Endodermal cell (in vitro differentiated cells): ENCODE measurements at places on chromosomes 7 and 10. TPM values are rescaled to one million over a fixed set of nuclear protein-coding genes. Genes with fewer than 3 reads are reported as not detected.

- no peak for DNase-seq
These were observed 162.6 kb downstream of the ADAM12 start for GRCh38 chr10:126225672-126226008.

DNA sequence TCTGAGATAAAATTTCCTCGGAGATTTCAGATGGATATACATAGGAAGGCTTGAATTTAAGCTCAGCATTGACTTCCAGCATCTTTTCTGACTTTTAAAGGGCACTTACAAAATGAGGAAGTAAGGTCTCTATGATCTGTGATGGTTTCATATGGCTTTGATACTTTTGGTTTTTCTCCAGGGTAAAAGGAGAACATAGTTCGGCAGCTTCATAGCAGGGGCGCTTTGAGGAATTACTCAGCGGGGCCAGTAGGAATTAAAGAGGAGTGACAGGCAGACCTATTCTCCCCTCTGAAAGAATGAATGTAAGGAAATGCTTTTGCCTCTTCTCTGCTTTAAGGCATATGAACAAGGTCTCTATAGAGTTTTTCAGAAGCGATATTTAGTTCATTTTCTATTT lies 80.0 kb upstream of the PCDH15 start:
- no peak for DNase-seq

DNA sequence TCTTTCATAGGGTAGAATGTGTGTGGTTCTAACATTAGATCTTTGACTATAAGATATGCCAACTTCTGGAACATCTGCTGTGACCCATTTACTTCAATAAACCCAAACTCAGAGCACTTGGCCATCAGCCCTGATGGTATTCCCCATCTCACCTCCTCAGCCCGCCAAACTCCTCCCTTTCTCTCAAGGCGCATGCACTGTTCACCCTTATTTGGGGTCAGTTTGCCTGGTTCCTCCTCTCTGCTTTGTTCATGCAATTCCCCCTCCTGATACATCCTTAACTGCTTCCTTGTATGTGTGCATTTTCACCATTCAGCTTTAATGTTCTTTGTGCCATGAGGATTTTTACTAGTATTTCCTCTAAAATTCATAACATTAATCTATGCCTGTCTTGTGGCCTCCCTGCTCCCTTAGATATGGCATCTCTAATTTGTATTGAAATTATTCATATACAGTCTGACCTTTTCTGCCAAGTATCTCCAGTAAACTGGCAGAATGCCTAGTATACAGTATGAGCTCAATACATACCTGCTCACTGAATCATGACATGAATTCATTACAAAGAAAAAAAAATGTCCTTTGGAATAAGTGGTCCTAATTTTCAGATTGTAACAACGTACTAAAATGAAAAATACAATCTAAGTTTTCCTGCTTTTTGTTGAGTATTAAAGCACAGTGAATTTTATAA lies 336.8 kb upstream of the IGFBP3 start:
- no peak for DNase-seq

Gene FANK1
- total RNA-seq = 8.6 to 10.0 TPM (median 9.7 TPM) in 3 replicates

GRCh38 chr7:5278766-5279165 lies 4.0 kb upstream of the SLC29A4 start:
- DNase-seq = no peak

- DNase-seq = peak; percentile 59
These were observed 60.1 kb upstream of the NFE2L3 start for GRCh38 chr7:26091933-26092332.

- DNase-seq = peak; percentile 32
These were observed 65.6 kb upstream of the NANOS1 start for GRCh38 chr10:118963933-118964332.

Gene FAM25G
- not detected in 3 replicates for total RNA-seq

DNA sequence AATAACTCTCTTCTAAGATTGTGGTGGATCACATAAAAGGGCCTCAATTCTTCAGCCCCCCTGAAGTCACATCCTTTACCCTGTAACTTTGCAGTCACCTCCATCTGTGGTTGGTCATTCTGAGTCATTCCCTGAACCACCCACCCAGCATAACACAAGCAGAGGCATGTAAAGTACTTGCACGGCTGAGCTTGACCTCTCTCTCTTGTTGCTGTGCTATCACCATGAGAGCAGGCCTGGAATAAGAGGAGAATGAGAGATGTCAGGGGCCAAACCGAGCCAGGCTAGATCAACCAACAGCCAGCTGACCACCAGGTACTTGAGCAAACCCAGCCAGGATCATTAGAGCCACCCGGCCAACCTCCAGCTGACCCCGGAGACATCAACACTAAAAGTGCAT lies 13.5 kb upstream of the STK17A start:
- DNase-seq = no peak

DNA sequence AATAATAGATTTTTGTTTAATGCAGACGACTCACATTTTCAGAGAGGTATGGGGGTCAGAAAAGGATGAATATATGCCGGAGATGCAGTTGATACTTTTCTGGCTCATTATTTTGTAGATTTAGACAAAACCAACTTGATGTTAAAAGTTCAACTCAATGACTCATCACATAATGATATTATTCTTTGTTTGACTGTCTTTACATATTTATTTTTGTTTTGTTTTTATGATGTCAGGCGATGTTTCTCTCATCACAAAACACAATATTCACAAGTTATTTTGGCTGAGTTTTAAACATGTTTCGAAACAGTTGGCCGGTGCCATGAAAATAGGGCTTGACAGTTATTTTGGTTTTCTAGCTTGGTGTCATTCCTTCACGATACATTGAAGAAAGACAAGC lies 1.3 kb downstream of the GJD4 start:
- no peak for DNase-seq

Gene WBP1L
- total RNA-seq = 25.1 and 25.8 TPM in 2 replicates

- no peak for DNase-seq
These were observed 57.5 kb downstream of the FHIP2A start for GRCh38 chr10:114879093-114879492.

Gene HOXA11
- not detected in 2 replicates for total RNA-seq

Gene KNDC1
- total RNA-seq = 7.3 and 9.6 TPM in 2 replicates

Gene GPR15LG
- not detected in 2 replicates for total RNA-seq

- DNase-seq = peak; percentile 14
These were observed 49.3 kb upstream of the PARD3 start for GRCh38 chr10:34864149-34865067.

- DNase-seq = no peak
These were observed 402 bp upstream of the TMEM168 start for GRCh38 chr7:112790586-112791003.

- DNase-seq = no peak
These were observed 458.1 kb downstream of the RPS24 start for GRCh38 chr10:78491812-78492211.

DNA sequence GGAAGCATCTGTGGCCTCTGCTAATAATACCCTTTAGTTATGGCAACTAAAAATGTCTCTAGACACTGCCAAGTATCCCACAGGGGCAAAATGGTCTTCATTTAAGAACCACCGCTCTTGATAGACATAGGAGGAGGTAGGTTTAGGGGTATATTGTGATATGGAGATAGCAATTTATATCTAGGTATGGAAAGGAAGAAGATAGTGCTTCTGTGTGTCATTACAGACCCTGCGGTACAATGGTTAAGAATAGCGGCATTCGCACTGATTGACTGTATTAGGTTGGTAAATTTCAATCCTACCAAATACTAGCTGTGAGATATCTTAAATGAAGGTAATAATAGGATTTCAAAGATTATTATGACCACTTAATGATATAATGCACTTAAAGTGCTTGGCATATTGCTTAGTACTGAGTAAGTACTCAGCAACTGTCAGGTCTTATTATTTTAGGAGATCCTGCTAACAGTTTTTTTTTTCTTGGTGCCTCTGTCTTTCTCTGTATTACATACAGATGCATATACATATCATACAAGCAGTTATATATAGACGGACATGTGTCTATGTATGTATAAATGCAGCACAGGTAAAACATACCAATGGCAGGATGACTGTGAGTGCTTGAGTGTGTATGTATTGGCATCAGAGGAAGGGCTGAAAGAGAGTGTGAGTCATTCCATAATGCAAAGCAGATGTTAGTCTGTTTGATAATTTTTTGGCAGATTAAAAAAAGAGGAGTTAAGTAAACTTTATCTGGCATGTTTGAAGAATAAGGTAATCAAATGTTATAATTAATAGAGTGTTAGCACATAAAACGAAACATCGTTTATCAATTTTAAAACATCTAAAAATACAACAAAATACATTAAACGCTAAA lies 50.0 kb upstream of the ITGB8 start:
- no peak for DNase-seq

GRCh38 chr7:157927313-157927925 lies 590.6 kb downstream of the DNAJB6 start:
- peak; percentile 26 for DNase-seq

Gene SPDYE11
- total RNA-seq = not detected in 2 replicates

- no peak for DNase-seq
These were observed 113.2 kb downstream of the CALCR start for GRCh38 chr7:93461350-93461749.

- DNase-seq = no peak
These were observed 155.4 kb downstream of the SEMA3D start for GRCh38 chr7:85031475-85031874.

Gene HOXA2
- total RNA-seq = not detected in 2 replicates

Gene PEX1
- total RNA-seq = 25.1 and 26.1 TPM in 2 replicates

- DNase-seq = no peak
These were observed 15.7 kb upstream of the ARMC3 start for GRCh38 chr10:22911889-22912762.

DNA sequence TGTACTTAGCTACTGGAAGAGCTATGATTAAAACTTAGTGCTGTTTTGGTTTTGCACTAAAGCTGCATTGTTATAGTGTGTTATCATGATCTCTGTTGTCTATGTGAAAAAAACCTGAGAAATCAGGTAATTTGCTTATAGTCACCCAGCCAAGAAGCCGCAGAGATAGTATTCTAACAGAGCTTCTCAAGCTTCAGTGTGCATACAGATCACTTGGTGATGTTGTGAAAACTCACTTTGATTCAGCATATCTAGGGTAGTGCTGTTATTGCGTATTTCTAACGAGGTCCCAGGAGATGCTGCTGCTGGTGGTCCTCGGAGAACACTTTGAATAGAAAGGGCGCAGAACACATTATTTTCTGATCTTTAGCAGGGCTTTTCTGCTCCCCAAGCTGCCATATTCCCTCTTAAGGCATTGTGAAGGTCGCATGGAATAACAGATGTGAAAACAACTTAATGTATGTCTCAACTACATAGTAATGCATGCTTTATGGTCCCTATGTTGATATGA lies 68.4 kb upstream of the PDCD4 start:
- no peak for DNase-seq

Gene EXOSC1
- 48.9 and 51.1 TPM in 2 replicates for total RNA-seq

Gene UCMA
- not detected in 2 replicates for total RNA-seq

Gene ST8SIA6
- 0.33 to 0.46 TPM (median 0.40 TPM) in 3 replicates for total RNA-seq

Gene DNAH11
- total RNA-seq = 0.80 to 28.5 TPM (median 0.99 TPM) in 3 replicates

DNA sequence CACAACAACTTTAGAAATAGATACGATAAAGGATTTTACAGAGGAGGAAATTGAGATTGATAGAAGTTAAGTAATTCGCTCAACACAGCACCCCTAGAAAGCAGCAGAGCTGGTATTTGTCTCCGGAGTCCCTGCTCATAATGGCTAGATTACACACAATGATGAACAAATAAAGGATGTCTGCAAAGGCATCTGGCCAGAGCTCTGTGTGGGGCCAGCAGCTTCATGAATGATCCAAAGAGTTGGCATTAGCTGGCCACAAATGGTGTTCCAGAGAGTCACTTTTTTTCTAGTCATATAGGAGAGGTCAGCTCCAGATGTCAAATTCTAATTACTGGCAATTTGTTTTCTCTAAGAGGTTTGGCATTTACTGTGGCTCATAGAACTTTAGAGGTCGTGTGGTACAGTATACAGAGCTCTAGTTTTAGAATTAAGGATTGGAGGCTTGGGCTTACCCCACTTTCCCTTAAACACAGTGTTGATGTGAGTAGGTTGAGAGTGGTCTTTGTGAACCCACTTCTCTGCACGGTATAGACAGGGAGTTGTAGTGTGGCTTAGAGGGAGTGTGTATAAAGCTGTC lies 186.2 kb downstream of the BICC1 start:
- no peak for DNase-seq

DNA sequence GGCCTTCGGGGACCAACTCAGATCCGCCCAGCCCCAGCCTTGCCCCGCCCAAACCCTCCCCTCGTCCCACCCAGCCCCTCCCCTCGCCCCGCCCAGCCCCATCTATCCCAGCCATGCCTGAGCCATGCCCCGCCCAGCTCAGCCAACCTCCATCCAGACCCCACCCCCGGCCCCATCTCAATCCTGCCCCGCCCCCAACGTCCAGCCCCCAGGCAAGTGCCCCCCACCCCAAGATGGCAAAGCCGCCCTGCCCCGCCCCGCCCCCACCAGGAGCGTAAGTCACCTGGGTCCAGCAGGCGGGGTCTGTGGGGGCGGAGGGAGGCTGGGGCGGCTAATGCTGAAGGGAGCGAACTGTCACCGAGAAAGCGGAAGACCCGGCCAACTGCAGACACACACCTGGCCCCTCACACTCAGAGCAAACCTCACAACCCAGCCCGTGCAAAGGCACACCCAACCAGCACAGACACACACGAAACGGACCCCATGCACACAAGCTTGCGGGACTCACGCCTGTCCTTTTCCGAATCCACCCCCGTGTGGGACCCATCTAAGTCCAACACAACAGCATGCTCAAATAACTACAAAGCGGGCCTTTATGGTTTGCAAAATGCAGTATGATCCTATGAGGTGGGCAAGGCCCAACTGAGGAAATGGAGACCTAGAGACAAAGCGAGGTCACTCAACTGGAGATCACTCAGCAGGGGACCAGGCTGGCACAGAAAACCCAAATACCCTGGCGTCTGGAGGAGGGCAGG lies 11.5 kb upstream of the OGA start:
- peak; percentile 94 for DNase-seq

GRCh38 chr7:115229401-115230105 lies 307.7 kb downstream of the MDFIC start:
- no peak for DNase-seq

DNA sequence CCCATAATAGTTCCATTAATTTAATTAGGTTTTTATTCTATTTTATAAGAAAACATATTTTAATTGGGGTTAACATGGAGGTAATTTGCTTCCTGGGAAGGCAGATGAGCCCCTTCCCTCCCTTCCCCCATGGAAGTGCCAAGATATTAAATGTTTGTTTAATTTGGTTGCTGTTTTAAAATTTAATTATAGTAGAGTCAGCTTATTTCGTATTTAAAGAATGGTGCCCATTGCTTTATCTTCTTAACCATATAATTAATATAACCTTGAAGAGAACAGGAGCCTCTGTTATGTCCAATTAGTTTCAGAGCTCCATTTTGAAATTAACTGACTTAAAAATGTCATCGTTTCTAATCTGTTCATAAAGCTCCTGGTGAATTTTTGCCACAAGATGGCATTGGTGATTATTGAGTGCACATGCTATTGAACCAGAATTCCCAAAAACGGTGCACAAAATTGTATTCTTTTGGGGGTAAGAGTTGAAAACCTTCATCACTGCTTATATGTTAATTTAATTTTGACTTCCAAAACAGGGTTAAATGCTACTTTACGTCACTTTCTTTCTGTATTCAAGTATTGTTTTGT lies 26.0 kb downstream of the KLHDC10 start:
- DNase-seq = no peak

DNA sequence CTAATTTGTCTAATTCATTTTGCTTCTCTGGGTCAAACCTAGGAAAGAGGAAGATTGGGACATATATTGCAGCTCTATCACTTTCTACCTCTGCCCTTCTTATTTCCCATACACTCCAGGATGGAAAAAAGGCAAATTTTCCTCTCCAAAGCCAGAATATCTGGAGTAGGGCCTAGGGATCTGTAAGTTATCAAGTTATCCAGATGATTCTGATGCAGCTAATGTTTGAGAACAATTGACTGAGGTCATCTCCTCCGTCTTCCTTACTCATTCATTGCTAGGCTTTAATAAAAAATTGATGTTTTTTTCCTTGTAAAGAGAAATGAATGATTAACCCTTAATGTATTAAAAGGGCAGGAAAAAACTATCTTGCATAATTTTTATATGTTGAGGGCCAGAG lies 211.9 kb upstream of the GLI3 start:
- DNase-seq = no peak
